Uterus (tissue), 4 donors: ENCODE measurements at places on chromosomes 12 and 14.

GRCh38 chr12:108432423-108433121 lies 82.5 kb upstream of the FICD start:
- H3K36me3 ChIP-seq: no peaks in the 10 kb centered on the region
- no peak overlapping the region for H3K4me3 ChIP-seq
- H3K27me3 ChIP-seq: no peaks in the 10 kb centered on the region
- DNase-seq: no peak
- H3K27ac ChIP-seq: no peak overlapping the region
- no peaks in the 10 kb centered on the region for H3K4me1 ChIP-seq

GRCh38 chr14:46488374-46488773 lies 163.2 kb downstream of the RPL10L start:
- no peak overlapping the region for H3K27ac ChIP-seq
- H3K27me3 ChIP-seq: no peaks in the 10 kb centered on the region

DNA sequence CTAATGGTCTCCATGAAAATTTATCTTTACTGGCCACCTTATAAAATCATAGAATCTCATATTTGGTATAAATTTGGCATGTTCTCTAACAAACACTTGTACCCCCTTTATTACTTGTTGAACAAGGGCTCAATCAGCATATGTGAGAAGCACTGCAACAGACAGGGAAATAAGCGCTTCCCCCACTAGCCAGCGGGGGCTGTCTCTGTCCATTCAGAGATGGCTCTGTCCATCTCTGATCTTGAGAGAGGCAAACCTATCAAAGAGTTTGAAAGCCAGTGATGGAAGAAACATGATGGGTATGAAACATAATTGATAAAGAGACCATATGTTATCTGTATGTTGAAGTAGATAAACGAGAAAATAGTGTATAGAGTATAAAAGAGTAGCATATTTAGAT lies 326.8 kb downstream of the PDZRN4 start:
- H3K36me3 ChIP-seq: no peaks in the 10 kb centered on the region
- H3K27ac ChIP-seq: no peak overlapping the region
- H3K4me1 ChIP-seq: no peaks in the 10 kb centered on the region
- no peaks in the 10 kb centered on the region for H3K27me3 ChIP-seq
- DNase-seq: no peak

- no peak overlapping the region for H3K27ac ChIP-seq
- no peaks in the 10 kb centered on the region for H3K36me3 ChIP-seq
- no peak for DNase-seq
- H3K27me3 ChIP-seq: no peaks in the 10 kb centered on the region
These were observed 12.3 kb upstream of the C12orf71 start for GRCh38 chr12:27094726-27095125.

DNA sequence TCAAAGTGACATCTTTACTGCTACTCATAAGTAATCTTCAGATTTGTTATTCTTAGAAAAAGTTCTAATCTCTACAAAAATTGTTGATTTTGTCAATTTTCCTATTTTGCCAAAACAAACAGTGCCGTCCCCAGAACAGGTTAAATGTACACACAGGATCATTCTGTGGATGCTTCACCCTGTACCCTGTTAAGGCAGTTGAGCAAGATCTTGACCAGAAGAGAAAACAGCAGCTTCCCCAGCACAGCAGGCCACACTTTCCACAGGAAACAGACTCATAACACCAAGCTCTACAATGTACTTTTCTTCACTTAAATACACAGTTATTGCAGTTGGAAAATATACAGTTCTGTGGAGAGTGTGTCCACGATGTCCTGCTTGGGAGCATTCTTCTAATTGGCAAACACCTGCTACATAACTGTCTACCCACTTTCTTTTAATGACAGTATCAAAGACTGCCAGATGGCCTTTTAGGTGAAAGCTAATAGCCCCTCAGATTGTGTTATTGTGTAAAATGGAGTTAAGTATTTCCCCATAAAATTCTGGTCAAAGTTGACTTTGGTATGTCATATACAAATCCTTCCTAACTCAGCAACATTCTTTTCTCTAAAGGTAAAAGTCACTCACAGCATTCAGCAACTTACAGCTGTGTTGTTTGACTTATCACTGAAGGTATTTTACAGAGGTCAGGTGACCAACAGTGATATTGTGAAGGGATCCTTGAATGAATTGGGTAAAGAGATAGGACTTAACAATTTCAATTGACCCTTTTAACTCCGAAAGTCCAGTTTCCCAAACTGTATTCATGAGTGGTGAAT lies 77.0 kb downstream of the SEC23A start:
- DNase-seq: no peak
- no peaks in the 10 kb centered on the region for H3K36me3 ChIP-seq
- H3K4me3 ChIP-seq: no peak overlapping the region
- no peak overlapping the region for H3K27ac ChIP-seq
- no peaks in the 10 kb centered on the region for H3K4me1 ChIP-seq

DNA sequence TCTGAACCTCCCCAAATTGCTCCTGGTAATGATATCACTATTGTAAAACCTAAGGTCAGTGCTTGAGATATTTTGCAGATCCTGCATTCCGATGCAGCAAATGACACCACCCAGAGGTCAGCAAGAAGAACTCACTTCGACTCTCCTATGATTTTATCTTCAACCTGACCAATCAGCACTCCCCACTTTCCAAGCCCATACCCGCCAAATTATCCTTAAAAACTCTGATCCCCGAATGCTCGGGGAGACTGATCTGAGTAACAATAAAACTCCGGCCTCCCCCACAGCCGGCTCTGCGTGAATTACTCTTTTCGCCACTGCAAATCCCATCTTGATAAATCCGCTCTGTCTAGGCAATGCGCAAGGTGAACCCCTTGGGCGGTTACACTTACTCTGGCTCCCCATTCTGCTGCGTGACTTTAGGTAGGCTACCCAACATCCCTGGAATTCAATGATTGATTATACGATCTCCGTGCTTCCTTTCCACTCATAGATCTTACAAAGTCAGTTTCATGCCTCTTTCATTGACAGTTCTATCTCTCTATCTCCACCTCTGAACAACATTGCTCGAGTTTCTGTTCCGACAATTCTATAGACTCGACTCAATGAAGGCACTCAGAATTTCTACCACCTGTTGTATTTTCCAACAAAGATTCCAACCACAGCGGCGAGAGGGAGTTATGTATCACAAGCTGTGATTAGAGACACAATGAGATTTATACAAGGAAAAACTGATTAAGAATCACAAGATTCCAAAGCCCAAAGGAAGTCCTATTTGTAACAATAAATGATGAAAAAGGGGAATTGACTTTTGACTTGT lies 939 bp downstream of the NPC2 start:
- H3K27ac ChIP-seq: peak overlapping the region; percentile 99
- H3K4me3 ChIP-seq: peak overlapping the region; percentile 92
- H3K27me3 ChIP-seq: no peaks in the 10 kb centered on the region
- no peak for DNase-seq
- no peaks in the 10 kb centered on the region for H3K36me3 ChIP-seq

DNA sequence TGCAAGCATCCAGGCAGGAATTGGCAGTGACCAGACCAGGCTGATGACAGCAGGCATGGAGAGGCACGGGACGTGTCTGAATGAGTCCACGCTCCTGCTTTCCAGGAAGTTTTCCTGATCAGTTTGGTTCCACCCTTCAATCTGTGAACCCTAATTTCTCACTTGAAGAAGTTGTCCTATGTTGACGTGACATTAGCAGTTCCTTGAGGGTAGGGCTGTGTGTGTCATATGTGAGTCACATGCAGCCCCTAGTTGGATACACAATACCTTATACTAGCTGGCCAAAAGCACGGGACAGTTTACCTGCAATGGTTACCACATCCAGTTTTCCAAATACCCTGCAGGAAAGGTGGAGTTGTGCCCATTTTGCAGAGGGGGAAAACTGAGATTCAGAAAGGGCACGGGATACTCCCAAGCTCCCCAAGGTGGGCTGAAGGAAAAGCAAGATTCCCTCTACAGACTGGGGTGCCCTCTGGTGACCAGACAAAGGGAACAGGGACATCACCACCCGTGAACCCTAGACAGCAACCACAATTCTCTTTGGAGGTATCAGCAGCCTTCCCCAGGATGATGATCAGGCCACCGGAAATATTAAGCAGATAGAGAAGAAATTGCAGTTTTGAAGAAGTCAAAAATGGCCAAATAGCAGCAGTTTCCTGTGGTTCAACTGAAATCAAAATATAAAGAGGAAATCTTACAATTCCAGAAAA lies 194.5 kb downstream of the PHETA1 start:
- peaks cover 6% of the 10 kb centered on the region for H3K4me1 ChIP-seq
- no peaks in the 10 kb centered on the region for H3K36me3 ChIP-seq
- DNase-seq: no peak
- no peak overlapping the region for H3K27ac ChIP-seq
- no peaks in the 10 kb centered on the region for H3K27me3 ChIP-seq

GRCh38 chr14:96817750-96818666 lies 20.8 kb downstream of the VRK1 start:
- no peak overlapping the region for H3K27ac ChIP-seq
- no peak overlapping the region for H3K4me3 ChIP-seq
- no peaks in the 10 kb centered on the region for H3K4me1 ChIP-seq
- no peaks in the 10 kb centered on the region for H3K27me3 ChIP-seq

- peak overlapping the region; percentile 98 for H3K27ac ChIP-seq
- no peaks in the 10 kb centered on the region for H3K27me3 ChIP-seq
- no peak for DNase-seq
- H3K4me1 ChIP-seq: peaks cover 4% of the 10 kb centered on the region
These were observed 574 bp upstream of the CRADD start for GRCh38 chr12:93676408-93677194.

GRCh38 chr12:2297004-2297403 lies 244.2 kb downstream of the CACNA1C start:
- no peak overlapping the region for H3K4me3 ChIP-seq
- no peaks in the 10 kb centered on the region for H3K27me3 ChIP-seq
- no peak overlapping the region for H3K27ac ChIP-seq
- no peaks in the 10 kb centered on the region for H3K4me1 ChIP-seq
- DNase-seq: no peak

DNA sequence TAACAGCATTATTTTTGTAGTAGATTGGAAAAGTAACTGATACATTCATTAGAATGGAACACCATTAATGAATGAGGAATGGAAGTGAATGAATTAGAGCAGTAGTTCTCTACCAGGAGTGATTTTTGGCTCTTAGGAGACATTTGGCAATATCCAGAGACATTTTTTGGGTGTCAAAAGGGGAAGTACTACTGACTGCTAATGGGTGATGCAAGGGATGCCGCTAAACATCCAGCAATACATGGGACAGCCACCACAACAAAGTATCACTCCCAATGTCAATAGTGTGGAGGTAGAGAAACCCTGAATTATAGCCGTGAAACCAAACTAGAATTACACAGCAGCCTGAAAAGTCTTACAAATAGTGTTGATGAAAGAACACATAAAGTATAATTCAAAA lies 1.5 kb downstream of the CHURC1 start:
- no peaks in the 10 kb centered on the region for H3K4me1 ChIP-seq
- DNase-seq: no peak
- no peaks in the 10 kb centered on the region for H3K27me3 ChIP-seq
- no peak overlapping the region for H3K4me3 ChIP-seq
- no peaks in the 10 kb centered on the region for H3K36me3 ChIP-seq

DNA sequence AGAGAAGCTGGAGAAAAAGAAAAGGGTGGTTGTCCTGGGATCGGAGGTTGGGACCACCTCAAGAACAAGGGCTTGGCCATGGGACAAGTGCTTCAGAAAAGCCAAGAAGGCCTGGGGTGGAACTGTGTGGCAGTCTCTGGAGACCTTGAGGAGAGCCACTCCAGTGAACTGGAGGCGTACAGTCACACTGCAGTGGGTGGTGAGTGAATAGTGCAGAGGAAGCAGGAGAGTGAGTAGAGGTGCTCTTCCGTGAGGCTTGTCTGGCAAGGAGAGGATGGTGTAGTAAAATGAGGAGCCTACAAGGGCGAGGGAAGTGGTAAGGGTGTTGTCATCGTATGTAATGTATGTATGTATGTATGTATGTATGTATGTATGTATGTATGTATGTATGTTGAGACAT lies 20.9 kb downstream of the RASSF3 start:
- DNase-seq: no peak
- H3K27ac ChIP-seq: no peak overlapping the region
- no peaks in the 10 kb centered on the region for H3K27me3 ChIP-seq
- H3K4me1 ChIP-seq: no peaks in the 10 kb centered on the region
- H3K4me3 ChIP-seq: no peak overlapping the region

DNA sequence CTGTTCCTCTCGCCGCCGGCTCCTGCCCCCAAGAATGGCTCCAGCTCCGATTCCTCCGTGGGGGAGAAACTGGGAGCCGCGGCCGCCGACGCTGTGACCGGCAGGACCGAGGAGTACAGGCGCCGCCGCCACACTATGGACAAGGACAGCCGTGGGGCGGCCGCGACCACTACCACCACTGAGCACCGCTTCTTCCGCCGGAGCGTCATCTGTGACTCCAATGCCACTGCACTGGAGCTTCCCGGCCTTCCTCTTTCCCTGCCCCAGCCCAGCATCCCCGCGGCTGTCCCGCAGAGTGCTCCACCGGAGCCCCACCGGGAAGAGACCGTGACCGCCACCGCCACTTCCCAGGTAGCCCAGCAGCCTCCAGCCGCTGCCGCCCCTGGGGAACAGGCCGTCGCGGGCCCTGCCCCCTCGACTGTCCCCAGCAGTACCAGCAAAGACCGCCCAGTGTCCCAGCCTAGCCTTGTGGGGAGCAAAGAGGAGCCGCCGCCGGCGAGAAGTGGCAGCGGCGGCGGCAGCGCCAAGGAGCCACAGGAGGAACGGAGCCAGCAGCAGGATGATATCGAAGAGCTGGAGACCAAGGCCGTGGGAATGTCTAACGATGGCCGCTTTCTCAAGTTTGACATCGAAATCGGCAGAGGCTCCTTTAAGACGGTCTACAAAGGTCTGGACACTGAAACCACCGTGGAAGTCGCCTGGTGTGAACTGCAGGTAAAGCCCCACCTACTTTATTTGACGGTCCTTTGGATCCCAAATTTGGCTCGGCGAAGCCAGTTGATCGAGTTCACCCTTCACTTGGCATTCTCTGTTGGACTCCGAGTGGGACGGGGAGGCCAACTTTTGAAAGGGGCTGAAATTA lies 1.5 kb downstream of the WNK1 start:
- DNase-seq: peak; percentile 23
- H3K4me3 ChIP-seq: peak overlapping the region; percentile 78
- H3K36me3 ChIP-seq: no peaks in the 10 kb centered on the region
- no peaks in the 10 kb centered on the region for H3K4me1 ChIP-seq
- H3K27ac ChIP-seq: peak overlapping the region; percentile 99

- H3K27ac ChIP-seq: no peak overlapping the region
- H3K4me1 ChIP-seq: no peaks in the 10 kb centered on the region
- no peak for DNase-seq
- H3K4me3 ChIP-seq: no peak overlapping the region
These were observed 16.2 kb upstream of the FUT8 start for GRCh38 chr14:65396082-65396910.

GRCh38 chr12:102300824-102301461 lies 103.3 kb upstream of the PMCH start:
- no peaks in the 10 kb centered on the region for H3K27me3 ChIP-seq
- no peak overlapping the region for H3K27ac ChIP-seq
- no peaks in the 10 kb centered on the region for H3K36me3 ChIP-seq
- no peak overlapping the region for H3K4me3 ChIP-seq
- H3K4me1 ChIP-seq: no peaks in the 10 kb centered on the region

DNA sequence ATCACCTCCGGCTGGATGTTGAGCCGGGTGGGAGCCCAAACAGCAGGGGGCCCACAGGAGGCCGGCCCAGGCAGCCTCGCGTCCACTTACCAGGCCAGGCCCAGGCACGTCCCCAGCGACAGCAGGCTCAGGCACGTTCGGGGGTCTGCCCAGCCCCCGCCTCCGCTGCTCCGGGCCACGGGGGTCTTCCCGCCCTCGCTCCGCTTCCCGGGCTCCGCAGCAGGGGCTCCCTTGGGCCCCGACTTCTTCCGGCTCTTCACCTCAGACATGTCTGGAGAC lies 216 bp downstream of the IKBIP start:
- no peaks in the 10 kb centered on the region for H3K36me3 ChIP-seq
- H3K27me3 ChIP-seq: no peaks in the 10 kb centered on the region
- H3K4me1 ChIP-seq: no peaks in the 10 kb centered on the region
- peak overlapping the region; percentile 91 for H3K27ac ChIP-seq
